Cerebellar nuclear complex (tissue), 1 donor: ENCODE measurements at places on chromosomes 3 and 15.

DNA sequence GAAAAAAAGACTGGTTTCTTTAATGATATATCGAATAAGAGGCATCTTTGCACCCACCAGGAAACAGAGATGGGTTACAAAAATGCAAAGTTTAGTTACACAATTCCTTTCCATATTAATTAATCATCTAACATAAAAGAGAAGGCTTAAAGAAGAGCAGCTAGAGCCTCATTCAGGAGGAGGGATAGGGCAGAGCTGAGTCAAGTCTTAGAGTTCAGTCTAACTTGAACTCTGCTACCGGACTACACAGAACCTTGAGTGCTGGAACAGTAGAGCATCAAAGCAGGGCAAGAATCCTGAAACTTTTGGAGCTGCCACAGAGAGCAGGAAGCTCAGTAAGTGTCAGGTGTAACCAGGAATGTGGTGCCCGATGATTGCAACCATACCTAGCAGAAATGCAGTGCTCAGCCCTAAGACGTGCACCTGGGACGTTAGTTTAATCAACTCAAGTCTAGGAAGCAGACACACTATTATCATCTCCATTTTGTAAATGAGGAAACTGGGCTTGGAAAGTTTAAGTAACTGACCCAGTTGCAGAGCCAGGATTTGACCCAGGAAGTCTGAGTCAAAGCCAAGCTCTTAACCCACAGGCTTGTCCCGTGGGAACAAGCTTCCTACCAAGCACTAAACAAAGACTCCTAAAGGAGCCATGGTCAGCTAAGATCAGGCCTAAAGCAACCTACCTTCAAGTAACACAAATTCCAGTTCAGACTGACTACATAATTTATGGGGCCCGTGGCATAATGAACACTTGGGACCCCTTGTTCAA is 187.4 kb downstream of the FOXP1 start:
- no peak for DNase-seq

DNA sequence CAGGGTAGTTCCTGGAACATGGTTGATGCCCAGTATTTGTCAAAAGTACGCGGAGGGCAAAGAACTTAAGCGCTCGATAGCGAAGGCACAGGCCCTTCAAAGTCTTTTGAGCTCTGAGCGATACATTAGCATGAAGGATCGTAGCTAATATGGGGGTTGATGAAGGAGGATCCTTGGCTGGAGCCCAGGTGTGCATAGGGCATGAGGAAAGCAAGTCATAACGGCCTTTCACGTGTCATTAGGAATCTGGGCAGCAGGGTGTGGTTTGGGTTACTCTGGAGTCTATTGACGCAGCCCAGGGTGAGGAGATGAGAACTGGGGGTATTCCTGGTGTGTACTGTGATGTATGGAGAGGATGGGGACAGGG is 31.7 kb downstream of the SPINK8 start:
- DNase-seq = no peak

DNA sequence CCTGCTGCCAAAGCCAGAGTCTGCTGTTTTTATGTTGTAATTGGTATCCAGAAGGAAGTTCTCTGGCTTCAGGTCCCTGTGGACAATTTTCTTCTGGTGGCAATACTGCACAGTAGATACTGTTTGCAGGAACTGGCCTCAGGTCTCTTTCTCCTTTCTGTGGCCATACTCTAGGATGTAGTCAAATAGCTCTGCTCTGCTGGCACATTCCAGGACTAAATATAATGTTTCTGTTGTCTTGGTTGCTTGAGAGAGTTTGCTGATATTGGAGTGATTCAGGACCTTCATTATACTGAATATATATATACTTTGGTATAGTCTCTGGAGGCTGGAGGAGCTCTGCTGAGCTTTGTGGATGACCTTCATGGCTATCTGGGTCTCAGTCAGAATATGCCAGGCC is 23.1 kb downstream of the RAB7A start:
- no peak for DNase-seq

- DNase-seq = no peak
Observed at GRCh38 chr3:103690536-103690935, 1255.7 kb downstream of the ZPLD1 start.

DNA sequence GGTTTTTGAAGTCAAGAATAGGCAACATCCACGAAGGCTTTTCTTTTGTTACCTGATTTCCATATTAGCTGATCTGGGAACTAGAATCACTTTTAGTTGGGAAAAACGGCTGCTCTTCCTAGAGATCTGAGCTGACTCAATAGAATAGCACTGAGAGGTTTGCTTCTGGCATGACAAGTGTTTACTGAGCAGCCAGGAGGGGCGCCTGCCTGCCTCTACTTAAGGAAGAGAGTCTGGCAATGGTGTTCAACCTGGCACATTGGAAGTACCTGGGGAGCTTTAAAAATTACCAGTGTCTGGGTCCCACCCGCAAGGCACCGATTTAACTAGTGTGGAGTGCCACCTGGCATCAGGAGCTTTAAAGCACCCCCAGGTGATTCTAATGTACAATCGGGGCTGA is 34.4 kb downstream of the FAM43A start:
- DNase-seq = no peak
